Effector CD4-positive, alpha-beta T cell (primary cell): ENCODE measurements at places on chromosomes 12 and 14.

DNA sequence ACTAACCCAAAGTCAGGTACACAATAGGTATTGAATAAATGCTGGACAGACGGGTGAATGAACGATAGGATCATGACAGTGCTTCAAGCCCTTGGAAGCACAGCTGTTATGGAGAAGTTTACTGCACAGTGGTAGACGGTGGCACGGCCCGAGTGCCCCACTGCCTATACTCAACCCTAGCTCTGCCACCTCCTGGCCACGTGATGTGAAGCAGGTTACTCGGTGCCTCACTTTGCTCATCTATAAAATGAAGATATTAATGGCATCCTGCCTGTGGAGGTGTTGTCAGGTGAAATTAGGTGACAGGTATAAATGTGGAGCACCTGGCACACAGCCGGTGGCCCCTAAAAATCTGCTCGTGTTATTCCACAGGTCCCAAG, 5.8 kb downstream of the ASB2 start:
- DNase-seq: peak; percentile 65

DNA sequence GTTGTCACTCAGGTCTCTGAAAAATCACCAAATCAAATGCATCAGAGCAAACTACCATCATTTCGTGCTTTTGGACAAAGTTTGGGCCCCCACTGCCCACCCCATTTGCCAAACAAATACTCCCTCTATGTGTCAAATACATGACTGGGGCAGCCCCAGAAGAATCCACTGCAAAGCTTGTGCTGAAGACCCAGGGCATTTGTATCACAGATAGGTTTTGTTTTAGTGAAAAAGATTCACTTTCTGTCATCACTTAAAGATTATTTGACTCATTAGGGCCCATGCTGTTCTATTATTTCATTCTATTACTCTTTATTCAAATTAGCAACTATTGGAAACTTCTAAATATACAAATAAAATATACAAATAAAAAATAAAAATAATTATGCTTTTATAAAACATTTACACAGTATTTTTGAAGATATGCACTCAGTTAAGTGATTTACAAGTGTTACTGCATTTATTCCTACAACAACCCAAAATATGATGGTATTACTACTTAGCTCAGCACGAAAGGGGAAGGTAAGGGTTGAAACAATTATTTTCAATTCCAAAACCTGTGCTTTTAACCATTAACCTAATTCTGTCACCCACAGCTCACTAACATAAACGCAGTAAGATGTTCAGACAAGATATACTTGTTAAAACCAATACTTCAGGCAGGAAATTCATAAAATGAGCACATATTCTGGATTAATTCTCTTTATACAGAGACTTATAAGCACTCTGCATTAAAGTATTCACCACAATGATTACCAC, 36.5 kb downstream of the LRIG3 start:
- no peak for DNase-seq

GRCh38 chr12:1325666-1326065, 268.7 kb downstream of the FBXL14 start:
- DNase-seq: no peak

DNA sequence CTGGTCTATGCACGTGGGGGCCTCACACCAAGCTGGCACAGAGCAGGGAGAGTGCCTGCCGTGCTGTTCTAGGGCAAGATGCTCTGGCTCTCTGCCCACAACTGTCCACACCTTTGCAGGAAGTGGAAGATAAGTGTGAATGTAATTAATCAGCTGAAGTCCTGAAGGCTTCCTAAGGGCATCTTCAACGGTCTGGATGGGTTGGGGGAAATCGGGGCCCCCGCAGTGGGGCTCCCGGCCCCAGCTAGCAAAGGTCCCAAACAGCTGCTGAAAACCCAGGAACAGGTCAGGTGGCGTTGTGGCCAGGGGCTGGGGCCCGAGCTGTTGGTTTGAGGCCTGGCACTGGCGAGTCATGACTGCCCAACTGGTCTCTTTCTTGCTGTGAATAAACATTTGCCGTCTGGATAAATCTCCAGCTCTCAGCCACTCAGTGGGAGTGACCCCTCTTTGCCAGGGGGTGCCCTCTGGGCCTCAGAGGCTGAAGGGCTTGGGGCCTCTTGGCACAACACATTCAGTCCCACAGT, 6.7 kb upstream of the SLC25A29 start:
- DNase-seq: no peak

- no peak for DNase-seq
These were observed 95.6 kb upstream of the SLC38A2 start for GRCh38 chr12:46468160-46468559.

DNA sequence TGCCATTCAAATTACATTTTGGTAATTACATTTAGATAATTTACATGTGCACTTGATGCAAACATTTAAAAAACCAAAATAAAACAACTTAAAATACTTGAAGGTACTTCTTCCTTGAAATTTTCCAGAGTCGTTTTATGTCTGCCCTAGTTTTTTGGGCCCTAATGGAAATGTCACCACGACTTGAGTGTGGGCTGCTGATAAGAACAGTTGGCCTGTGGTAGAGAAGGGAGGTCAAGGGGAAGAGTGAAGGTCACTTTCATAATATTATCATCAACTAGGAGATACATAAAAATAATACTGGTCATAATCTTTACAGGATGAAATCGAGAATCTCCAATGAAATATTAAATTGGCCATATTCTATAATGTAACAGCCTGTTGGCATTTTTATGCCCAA, 23.1 kb downstream of the ZDHHC17 start:
- no peak for DNase-seq

DNA sequence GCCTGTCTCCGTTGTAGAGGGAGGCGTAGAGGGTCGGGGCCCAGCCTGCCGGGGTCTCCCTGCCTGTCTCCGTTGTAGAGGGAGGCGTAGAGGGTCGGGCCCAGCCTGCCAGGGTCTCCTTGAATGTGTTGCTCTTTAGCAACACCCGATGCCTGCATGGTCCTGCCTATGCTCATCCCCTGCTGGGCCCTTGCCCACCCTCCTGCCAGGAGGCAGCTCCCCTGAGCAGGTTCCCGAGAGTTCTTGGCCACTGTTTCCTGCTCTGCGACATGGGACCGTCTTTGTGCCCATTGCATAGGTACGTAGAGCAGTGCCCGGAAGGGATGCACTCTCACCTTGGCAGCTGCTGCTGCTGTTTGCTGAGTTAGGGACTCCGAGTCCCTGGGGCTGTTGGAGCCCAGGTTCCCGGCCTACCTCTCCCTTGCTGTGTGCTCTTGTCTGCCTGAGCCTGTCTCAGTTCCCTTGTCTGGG, 3.3 kb downstream of the KIF26A start:
- DNase-seq: no peak

GRCh38 chr12:92408072-92408900, 262.6 kb upstream of the BTG1 start:
- peak; percentile 17 for DNase-seq

DNA sequence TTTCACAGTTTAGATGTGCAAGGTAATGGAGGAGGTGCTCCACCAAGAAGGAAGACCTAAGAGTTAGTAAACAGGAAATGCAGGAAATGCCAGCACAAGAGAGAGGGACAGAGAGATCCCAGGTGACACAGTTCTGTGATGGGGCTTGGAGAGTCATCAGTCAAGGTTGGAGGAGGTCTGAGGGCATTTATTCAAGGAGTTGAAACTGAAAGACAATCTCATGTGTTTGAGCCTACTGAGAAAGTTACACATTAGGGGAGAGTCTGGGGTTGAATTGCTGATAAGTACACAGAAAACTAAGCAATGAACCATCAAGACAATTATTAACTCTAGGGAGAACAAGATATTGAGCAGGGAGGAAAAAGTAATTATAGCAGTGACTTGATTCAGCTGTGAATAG, 138.5 kb downstream of the ANO6 start:
- DNase-seq: no peak

DNA sequence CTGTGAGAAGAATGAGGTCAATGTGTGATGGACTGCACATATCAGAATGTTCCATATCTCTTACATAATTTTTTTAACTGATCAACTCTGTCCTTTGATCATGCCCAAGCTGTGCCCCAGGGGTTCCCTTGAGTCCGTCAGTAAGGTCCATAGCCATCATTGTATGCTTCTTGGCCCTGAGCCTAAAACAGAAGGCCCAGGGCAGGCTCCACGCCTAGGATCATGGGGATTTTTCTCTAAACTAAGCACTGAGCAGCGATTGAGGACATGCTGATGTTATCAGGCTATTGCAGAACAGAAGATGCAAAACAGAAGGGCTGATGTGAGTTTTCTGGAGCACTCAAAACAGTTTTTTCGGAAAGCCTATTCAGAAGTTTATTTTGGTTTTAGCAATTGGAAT, 20.9 kb downstream of the RNASE9 start:
- no peak for DNase-seq

DNA sequence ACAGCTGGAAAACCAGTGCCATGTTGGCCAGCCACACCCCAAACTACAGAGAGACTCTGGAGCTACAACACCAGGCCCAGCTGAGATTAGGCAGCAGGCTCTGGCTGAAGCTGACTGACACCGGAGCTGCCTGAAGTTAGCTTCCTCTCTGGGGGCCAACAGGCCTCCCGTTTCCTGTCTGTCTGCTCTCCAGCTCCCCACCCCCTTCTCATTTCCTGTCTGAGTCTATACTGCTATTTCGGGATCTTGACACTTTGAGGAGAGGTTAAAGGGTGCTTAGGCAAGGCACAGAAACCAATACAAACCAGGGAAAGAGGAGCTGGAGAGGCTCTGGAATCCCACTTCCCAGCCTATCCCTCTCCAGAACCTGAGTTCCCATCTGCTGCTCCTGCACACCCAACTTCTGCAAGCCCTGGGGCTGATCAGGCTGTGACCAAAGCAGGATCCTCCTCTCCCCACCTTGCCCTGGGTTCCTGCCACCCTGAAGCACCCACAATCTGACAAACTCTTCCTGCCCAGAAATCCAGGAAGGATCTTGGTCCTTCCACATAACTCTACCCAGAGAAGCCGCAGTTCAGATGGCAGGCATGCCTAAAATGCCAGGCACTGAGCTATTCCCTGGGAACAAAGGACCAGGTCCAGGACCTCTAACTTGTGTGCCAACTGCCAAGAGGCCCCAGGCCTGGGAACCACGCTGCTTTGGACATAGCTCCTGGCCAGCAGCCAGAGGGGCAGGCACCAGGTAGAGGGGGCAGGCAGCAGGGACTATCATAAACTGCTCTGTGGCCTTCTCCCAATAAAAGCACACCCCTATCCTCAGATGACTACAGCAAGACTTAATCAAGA, 39.9 kb downstream of the PRPF40B start:
- DNase-seq: peak; percentile 71

- DNase-seq: no peak
These were observed 199.7 kb downstream of the SPTSSA start for GRCh38 chr14:34262127-34262910.

DNA sequence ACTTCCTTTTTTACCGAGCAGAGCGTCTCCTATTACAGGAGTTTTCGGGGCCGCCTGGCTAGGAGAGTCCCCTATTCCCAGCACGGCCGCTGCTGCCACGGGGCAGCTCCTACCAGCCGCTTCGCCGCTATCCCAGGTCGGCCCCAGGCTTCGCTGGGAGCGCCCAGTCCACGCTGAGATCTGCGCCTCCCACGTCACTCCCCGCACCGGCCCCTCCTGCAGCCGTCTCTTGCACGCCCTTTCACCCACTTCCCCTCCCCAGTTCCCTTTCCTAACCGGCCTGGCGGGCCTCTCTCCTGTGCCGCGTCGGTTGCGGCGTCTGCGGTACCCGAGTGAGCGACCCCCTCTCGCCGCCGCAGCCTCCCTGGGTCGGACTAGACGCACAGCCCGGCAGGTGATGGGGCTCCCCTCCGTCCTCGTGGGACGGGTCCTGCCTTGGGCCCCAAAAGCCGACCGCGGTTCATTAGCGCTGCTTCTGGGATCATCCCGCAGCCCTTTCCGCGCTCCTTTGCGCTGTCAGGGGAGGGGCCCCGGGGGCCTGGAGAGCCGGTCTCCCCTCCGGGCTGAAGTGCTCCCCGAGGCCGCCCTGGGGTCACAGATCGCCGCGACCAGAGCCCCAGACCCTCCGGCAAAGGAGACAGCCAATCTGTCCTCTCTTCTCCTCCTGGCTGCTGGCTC, 1318.4 kb downstream of the TMEM121 start:
- peak; percentile 49 for DNase-seq

DNA sequence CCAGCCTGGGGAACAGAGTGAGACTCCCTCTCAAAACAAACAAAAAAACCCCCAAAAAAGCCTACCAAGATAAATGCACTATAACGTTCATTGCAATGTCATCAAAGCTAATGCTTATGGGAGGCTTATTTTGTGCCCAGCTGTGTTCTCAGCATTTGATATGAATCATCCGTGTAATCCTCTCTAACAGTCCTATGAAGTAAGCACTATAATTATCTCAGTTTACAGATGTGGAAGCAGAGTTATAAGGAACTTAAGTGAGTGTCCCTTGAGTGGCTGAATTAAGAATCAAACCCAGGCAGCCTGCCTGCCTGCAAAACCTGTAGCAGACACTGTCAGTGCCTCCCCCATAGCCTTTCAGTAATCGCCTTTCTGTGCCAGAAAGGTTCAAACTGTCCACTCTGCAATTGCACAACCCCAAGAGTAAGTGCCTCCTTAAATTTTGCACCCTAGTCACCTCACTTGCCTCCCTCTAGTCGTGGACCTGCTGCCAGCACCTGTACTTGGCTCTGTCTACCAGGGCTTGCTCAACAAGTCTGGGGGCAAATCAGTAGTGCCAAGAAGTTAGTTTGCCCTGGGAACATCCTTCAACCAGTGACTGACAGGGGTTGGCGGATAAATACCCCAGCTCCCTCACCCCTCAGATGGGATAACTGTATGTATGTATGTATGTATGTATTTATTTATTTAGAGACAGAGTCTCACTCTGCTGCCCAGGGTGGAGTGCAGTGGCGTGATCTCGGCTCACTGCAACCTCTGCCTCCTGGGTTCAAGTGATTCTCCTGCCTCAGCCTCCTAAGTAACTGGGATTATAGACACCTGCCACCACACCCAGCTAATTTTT, 23.8 kb upstream of the PPP1CC start:
- DNase-seq: no peak

GRCh38 chr12:129494766-129495165, 409.1 kb downstream of the TMEM132D start:
- no peak for DNase-seq

DNA sequence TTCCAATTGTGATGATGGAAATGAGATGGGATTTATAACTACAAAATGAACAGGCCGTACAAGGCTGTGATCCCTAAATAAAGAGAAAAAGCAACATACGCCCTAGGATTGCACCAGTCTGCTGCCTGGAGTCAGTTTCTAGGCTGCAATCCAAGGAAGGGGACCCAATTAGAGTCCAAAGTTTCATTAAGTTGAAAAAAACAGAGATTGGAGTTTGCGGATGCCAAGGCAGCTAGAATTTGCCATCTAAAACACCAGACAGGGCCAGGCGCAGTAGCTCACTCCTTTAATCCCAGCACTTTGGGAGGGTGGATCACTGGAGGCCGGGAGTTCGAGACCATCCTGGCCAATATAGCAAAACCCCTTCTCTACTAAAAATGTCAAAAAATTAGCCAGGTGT, 661.0 kb downstream of the RPS29 start:
- no peak for DNase-seq

- DNase-seq: no peak
These were observed 101.7 kb upstream of the C14orf180 start for GRCh38 chr14:104477666-104478380.

GRCh38 chr12:123868791-123869190, 103.8 kb downstream of the CCDC92 start:
- DNase-seq: no peak

GRCh38 chr12:103779410-103780092, 61.5 kb downstream of the NT5DC3 start:
- no peak for DNase-seq

GRCh38 chr12:112971248-112971647, 7.1 kb upstream of the OAS2 start:
- no peak for DNase-seq

- DNase-seq: no peak
These were observed 66.3 kb downstream of the OTX2 start for GRCh38 chr14:56744016-56744415.

GRCh38 chr12:1448336-1448735, 146.0 kb downstream of the FBXL14 start:
- DNase-seq: no peak
